ENCODE measurements at places on chromosomes 7 and 10. TPM values are rescaled to one million over a fixed set of nuclear protein-coding genes. Genes with fewer than 3 reads are reported as not detected.

- H3K27me3 ChIP-seq = no peaks in the 10 kb centered on the region
- no peak for DNase-seq
- no peaks in the 10 kb centered on the region for H3K4me1 ChIP-seq
- no peak overlapping the region for H3K4me3 ChIP-seq
- no peak overlapping the region for H3K27ac ChIP-seq
Measured at GRCh38 chr7:45720989-45721388, 146.8 kb downstream of the ADCY1 start.

DNA sequence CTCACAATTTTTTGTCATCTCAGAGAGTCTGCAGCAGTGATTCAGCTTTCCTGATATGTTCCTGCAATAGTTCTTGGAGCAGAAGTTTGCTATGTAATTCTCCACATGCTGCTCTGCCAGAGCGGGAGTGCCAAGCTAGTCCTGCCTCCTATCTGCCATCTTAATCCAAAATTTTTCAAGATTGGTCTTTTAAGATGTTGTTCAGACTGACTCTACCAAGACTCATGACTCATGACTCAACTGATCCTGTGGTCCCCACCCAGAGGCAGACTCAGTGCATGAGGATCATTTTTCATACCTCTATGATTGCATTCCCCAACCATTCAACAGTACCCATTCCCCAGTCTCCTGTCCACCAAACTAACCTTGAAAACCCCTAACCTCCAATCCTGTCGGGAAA lies 470.8 kb downstream of the INHBA start:
- H3K4me3 ChIP-seq = no peak overlapping the region
- no peaks in the 10 kb centered on the region for H3K36me3 ChIP-seq
- no peaks in the 10 kb centered on the region for H3K27me3 ChIP-seq
- no peak overlapping the region for H3K27ac ChIP-seq
- DNase-seq = no peak
- no peaks in the 10 kb centered on the region for H3K4me1 ChIP-seq

- H3K36me3 ChIP-seq = no peaks in the 10 kb centered on the region
- no peak overlapping the region for H3K27ac ChIP-seq
- no peaks in the 10 kb centered on the region for H3K27me3 ChIP-seq
- H3K4me3 ChIP-seq = no peak overlapping the region
Measured at GRCh38 chr10:65861249-65861648, 1064.6 kb upstream of the LRRTM3 start.

The CLDN3 gene
- not detected for total RNA-seq

The CXCL12 gene
- not detected for total RNA-seq

All from activated CD4-positive, alpha-beta T cell treated with anti-CD3 and anti-CD28 coated beads for 36 hours (primary cell).